ENCODE measurements at places on chromosomes 12 and 14. TPM values are rescaled to one million over a fixed set of nuclear protein-coding genes. Genes with fewer than 3 reads are reported as not detected.

Gene RAP1B
- 124 TPM for total RNA-seq

DNA sequence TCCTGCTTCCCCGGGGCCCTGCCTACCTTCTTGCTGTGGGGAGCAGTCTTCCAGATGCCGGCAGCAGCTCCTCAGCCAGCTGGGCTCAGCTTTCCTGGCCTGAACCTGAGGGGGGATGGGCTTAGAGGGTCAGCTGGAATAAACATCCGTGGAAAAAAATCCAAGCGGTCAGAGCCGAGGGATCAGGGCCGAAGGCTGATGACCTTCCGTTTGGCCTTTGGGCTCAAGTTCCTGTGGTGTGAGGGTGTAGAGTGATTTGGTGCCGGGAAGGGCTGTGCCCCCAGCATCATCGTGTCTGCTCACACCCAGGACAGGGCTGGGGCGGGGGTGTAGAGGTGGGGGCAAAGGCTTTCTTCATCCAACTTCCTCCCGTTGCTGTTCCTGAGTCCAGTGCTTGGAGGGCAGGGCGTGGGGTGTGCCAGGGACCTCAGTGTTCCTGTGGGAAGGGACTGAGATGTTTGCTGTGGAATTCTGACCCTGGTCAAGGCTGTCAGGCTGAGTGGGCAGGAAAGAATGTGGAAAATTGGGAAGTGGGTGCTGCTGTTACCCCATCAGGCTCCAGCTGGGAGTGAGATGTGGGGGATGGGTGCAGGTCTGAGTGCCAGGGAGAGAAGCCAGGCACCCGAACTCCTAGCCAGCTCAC lies 2.6 kb downstream of the SMIM41 start:
- no peak for DNase-seq

GRCh38 chr14:44180975-44181374 lies 326.1 kb downstream of the FSCB start:
- no peak for DNase-seq

DNA sequence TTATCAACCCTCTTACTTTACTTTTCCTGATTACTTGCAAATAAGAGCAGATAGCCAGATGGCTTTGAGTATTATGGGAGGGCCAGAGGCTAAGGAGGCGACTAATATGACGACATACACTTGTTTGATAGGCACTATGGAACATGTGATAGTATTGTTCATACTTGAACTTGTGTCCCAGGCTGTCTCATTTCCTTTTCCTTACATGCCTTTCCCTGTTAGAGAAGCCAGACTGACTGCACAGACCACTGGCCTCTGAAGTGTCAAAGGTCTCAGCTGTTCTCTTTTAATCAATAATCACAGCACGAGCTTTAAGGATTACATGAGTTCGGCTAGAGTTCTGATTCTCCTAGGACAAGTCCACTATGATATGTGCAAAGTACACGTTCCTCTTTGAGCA lies 326.0 kb downstream of the PRKD1 start:
- no peak for DNase-seq

Gene PKP2
- 62.3 TPM for total RNA-seq

Gene SYNE3
- total RNA-seq, result 35.5 TPM

Gene DBX2
- total RNA-seq, result not detected

GRCh38 chr12:39886106-39886505 lies 219.8 kb downstream of the SLC2A13 start:
- DNase-seq, result no peak

- DNase-seq, result no peak
Measured at GRCh38 chr14:100994082-100994481, 90.6 kb upstream of the RTL1 start.

- peak; percentile 60 for DNase-seq
Measured at GRCh38 chr12:4275870-4276301, 2.3 kb downstream of the CCND2 start.

DNA sequence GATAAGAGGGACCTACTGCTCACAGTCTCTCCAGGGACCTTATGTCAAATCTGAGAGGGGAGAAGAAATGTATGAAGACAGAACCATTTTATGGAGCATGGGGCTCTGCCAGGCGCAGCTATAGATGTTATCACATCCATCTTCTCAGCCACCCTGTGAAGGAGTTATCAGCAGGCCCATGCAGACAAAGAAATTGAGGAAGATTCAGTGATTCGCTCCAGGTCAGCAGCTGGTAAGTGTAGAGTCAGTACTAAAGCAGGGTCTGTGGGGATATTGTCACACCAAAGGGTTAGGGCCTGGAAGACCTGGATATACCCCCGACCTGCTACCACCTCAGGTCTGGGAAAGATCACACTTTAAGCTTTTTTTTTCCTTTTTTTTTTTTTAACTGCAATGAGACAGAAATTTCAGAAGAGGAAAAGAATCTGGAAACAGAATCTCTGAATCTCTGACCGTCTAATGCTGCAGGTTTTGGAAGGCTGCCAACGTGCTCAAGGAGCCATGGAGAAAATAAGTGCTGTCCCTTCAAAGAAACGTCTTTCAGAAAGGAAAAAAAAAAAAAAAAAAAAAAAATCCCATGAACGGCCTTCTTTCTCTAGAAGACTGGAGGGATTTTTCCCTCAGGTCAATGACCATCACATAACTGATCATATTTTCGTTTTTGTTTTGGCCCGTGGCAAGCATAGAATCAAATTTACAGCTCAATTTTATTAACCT lies 73.3 kb upstream of the PLEKHG7 start:
- DNase-seq, result no peak

- DNase-seq, result no peak
Measured at GRCh38 chr12:13350381-13350780, 153.9 kb downstream of the EMP1 start.

DNA sequence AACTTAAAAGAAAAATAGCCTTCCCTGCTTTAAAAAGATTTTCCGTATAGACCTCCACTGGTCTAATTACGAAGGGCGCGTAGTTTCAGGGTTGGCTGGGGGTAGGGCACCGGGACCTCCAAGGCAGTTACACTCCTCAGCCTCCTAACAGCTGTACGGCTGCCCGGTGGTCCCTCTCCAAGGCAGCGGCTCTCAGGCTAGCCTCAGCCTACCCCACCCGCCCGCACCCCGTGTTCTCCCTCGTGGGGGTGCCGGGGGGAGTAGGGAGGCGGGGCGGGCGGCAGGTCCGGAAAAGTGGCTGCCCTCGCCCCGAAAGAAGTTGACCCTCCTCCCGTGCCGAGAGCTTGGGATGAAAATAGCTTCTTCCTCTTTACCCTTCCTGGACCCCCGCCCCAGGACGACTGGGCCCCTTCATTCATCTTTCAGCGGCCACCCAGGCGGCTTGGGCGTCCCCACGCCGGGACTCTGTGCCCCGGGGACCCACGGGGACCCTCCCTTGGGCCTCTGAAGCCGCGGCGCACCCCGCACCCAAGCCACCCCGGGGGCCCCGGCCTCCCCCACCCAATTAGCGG lies 991 bp upstream of the RCOR1 start:
- DNase-seq, result peak; percentile 70

DNA sequence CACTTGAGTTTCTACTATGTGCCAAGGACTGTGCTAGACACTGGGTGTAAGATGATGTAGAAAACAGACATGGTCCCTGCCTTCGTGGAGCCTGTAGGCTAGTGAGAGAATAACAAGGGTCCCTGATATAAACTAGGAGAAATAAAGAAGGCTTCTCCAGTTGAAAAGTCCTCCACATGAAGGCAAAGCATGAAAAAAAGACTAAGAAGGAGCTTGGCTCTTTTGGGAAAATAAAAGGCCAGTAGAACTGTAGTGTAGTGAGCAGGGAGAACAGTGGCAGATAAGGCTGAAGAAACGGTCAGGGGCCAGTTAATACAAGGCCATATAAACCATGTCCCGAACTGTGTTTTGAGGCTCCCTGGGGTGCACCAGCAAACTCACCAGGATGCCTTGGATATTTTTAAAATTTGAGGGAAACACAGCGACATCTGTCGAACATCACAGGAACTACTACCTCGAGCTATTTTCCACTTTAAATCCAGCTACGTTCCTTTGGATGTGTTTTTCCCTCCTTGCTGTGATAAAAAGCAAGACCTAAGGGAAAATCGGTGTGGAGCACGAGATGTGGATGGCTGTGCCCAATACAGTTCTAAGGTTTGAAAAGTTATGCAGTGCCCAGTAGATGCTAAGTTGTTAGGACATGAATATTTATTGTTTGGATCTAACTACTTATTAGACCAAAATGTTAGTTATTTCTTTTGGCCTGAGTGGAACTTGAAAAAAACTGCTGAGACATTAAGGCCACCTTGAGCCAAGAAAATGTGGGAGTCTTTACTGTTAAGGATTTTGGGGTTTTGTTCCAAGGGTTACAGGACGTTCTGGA lies 8.5 kb upstream of the CFL2 start:
- DNase-seq, result no peak

Gene IFT81
- total RNA-seq, result 7.3 TPM

Gene ERBB3
- total RNA-seq, result 516 TPM

DNA sequence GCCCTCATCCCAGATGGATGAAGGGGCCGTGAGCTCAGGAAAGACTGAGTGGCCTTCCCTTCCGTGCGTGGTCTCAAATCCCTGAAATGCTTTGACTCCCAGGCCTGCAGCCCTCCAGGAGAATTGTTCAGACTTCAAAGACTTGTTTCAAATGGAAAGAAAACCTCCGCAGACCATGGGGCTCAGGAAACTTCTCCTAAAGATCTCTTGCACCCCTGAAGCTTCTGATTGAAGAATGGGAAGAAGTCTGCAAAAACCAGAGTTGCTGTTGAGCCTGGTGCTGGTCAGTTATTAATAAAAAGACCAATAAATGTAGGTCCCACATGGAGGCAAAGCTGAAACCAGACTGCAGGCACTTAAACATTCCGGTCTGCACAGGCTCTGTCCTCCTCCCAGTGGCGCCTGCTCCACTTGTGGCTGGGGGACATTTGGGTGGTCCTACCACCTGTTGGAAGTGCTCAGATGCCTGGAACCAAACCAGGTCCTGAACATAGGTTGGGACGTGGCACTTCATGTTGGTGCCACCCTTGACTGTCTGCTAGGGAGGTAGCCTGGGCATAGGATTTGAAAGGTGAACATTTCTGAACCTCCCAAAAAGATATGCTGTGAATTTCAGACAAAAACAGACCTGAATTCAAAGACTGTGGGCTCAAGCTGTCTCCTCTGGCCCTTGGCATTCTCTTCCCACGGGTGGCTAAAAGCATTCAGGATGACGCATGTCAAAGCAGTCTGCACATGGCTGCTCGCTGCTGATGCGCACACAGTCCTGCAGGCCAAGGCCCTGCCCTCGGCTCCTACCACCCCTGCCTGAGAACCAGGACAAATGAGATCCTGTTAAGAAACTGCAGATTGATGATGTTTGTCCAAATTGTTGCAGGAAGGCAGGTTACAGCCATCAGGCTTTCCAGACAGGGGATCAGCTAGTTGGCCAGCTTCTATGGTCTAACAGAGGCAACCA lies 36.2 kb upstream of the MEG3 start:
- DNase-seq, result no peak

Gene IFI27
- 368 TPM for total RNA-seq
